ENCODE measurements at places on chromosomes 7 and 10.

DNA sequence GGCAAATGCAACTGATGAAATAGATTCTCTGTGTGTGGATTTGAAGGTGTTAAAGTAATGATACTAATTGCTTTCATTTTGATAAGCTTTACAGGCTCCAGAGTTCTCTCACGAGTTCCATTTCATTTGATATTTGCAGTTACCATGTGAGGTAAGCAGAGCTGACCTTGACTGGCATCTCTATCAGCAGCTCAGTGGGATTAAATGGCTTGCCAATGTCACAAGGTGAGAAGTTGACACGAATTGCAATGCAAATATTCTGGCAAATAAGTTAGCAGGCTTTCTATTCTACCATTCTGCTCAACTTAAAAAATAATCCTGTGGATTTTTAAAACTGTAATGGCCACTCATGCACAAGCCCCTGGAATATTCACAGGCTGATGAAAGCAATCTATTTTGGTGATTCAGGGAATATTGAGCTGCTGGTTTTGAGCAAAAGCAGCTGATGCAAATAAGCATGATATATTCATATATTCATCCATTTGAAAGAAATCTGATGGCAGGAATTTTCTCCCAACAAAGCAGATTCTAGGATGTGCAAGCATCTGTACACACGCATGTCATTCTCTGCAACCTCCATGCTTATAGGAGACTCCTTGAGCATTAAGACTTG lies 64.5 kb upstream of the ANKRD1 start:
- H3K27ac ChIP-seq: no peak overlapping the region
- H3K36me3 ChIP-seq: no peaks in the 10 kb centered on the region
- peaks cover 14% of the 10 kb centered on the region for H3K27me3 ChIP-seq

DNA sequence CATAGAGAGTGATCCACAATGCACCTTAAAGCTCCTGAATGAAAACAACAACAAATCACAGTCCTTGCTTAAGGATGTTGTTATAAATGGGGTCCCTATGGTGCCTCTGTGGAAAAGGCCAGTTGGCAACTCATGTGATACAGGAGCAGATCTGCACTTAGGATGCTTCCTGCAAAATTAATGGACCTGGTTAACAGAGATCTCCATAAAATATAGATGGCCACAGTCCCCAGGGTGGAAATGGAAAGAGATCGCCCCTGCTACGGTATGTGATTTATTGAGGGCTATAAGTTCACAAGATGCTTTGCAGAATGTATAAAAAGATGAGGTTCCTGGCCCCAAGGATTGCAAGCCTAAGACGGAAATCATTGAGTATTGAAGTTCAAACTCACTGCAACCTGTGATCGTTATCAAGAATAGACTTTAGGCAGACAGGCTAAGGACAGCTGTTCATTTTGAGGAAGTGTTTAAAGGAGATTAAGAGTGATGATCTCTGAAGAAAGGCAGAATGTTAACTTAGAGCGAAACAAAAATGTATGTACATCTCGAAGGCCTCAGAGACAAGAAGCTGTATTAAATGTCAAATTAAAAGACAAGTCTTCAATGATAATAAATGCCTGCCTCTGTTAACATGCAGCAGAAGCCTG lies 174.1 kb upstream of the PLPP4 start:
- H3K36me3 ChIP-seq: no peaks in the 10 kb centered on the region
- H3K27me3 ChIP-seq: no peaks in the 10 kb centered on the region
- DNase-seq: no peak

DNA sequence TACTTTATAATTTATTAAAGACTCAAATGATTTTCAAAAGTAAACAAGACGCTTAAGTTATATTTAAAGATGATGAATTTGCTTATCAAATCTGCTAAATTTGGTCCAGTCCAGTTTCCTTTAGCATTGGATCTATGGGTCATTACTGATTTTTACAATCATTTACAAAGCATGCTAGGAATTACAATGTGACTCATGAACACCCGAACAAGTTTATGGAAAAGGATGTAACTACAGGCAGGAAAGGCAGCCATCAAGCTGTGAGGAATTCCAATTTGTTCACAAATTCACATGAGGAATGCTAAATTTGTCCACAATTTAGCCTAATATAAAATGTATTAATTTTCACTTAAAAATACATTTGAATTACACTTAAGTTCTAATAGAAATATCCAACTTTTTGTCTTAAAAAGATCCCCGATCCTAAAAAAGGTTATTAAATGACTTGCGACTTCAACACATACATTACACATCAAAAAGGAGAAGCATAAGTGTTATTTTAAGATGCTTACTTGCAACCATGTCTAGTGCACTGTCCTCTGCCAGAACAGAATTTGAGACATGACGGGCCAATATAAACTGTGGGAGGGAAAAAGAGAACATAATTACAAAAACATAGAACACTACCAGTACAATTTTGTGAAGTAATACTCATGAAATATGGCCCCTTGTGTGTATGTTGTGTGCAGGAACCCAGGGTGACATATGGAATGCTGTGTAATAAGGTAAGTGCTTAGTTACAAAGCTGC lies 194.2 kb upstream of the SLC26A5 start:
- H3K27ac ChIP-seq: no peak overlapping the region
- H3K4me3 ChIP-seq: no peak overlapping the region
- no peaks in the 10 kb centered on the region for H3K4me1 ChIP-seq

GRCh38 chr10:118264838-118265470 lies 77.2 kb downstream of the FAM204A start:
- H3K4me3 ChIP-seq: no peak overlapping the region
- peaks cover 97% of the 10 kb centered on the region for H3K27me3 ChIP-seq
- no peak overlapping the region for H3K27ac ChIP-seq
- no peaks in the 10 kb centered on the region for H3K36me3 ChIP-seq
- peaks cover 12% of the 10 kb centered on the region for H3K4me1 ChIP-seq

Measured in GM23338 (cell line).